ENCODE measurements at places on chromosomes 4 and X.

GRCh38 chrX:69541956-69542355 lies 37.8 kb downstream of the NALF2 start:
- DNase-seq = no peak

DNA sequence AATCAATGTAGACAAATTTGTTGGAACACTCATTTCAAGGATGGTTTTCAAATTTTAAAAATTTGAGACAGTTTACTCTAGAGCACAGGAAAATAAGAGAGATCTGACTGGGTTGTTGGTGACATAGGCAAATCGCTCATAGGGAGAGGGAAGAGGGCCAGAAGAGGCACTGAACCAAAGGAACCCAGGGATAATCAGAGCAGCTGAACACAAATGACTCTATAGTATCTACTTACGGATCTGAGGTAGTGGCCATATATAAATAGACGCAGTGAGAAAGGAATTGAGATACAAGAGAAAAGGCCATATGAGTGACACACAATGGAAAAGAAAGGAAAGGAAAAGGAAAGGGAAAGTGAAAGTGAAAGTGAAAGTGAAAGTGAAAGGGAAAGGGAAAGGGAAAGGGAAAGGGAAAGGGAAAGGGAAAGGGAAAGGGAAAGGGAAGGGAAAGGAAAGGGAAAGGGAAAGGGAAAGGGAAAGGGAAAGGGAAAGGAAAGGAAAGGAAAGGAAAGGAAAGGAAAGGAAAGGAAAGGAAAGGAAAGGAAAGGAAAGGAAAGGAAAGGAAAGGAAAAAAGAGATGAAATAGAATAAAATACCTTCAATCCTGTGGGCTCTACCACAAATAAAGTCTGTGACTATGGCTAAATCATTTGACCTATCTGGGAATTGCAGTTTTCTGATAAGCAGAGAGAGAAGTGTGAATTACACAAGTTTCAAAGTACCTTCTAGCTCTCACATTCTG lies 759.2 kb downstream of the DMD start:
- no peak for DNase-seq

- no peak for DNase-seq
Measured at GRCh38 chr4:127140306-127140705, 492.5 kb upstream of the INTU start.

DNA sequence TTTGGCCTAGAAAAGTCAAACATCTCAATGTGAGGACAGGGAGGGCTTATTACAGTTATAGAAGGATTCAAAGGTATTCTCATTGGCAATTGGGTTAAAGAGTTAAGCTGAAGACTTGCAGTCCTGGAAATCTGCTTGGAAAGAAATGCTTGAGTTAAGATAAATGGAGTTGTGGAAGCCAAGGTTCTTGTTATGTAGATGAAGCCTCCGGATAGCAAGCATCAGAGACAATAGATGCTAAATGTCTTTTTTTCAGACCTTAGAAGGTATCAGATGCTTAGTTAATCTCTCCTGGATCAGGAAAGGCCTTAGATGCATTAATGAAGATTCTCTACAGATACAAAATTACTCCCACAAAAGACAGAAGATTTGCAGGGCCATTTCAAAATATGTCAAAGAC lies 299.3 kb downstream of the CFAP47 start:
- no peak for DNase-seq

DNA sequence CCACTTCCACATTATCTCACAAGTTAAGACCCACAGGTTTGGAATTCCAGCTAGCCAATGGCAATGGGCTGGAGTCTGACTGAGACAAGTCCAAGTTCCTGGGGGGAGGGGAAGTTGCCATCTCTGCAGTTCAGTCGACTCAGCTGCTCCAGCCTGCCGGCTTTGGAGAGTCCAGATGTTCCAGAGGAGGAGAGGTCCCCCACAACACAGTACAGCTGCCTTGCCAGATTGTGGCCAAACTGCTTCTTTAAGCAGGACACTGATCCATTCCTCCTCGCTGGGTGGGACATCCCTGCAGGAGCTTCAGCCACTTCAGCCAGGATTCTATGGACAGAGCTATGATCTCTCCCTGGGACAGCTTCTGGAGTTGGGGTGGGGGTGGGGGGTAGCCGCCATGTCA lies 199.2 kb downstream of the EDA start:
- DNase-seq = no peak

DNA sequence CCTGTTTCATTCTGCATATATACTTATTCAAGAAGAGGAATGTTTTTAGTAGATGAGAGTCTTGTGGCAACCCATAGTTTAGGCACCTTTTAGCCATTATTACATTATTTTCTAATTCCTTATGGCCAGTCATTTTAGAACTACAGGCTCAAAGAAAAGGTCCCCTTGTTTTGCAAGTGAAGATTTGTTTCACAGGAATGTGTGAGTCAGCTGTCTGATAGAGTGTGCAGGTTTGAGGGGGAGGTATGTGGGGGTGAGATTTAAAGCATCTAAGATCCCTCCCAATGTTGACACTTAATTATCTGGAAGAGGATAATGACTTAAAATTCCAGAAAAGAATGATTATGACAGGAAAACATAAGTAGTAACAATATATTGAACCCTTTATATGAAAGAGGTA lies 495.6 kb downstream of the KCNIP4 start:
- DNase-seq = no peak

GRCh38 chrX:70998411-70999027 lies 67.6 kb upstream of the SLC7A3 start:
- DNase-seq = no peak

DNA sequence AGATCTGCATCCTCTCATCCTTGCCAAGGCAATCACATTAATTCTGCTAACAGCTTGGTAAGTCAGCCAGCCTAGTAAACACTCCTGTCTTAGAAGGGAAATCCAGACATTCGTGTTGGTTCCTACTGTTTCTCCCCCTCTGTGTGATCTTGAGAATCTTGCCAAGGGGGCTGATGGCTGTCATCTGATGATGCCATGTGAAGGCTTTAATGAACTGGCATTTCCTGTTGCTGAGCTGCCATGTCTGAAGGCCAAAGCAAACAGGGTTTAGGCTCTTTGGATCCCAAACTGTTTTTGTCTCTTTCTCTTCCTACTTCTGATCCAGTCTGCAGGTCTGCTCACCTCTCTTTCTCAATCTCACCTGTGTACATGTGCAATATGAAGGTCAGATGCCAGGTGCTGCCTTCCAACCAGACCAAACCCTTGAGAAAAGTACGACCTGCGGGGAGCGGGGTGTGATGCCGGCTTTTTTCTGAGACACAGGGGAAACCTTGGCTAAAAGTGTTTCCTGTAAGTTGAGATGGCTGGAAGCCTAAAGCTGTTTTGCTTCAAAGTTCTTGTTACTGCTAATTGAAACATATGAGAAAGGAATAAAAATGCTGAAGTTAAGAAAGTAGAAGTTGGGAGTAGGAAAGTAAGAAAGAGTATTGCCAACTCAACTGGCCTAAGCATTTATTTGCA lies 532.9 kb downstream of the ANKRD50 start:
- no peak for DNase-seq

DNA sequence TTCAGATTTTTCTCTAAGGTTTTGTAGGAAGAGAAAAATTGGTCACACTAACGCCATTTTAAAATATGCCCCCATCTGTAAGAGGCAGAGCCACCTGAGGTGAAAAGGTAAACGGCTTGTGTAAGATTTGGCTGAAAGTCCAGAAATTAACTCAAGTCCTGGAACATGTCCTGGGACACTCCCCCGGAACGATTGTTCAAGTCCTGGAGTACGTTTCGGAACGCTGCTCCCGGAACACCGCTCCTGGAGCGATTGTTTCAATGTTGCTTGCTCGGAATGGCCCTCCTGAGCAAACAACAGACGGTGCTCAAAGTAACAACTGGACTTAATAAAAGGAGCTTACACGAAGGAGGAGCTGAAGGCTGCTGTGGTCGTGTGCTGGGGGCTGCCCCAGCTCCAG lies 796.5 kb upstream of the SLIT2 start:
- DNase-seq = no peak

DNA sequence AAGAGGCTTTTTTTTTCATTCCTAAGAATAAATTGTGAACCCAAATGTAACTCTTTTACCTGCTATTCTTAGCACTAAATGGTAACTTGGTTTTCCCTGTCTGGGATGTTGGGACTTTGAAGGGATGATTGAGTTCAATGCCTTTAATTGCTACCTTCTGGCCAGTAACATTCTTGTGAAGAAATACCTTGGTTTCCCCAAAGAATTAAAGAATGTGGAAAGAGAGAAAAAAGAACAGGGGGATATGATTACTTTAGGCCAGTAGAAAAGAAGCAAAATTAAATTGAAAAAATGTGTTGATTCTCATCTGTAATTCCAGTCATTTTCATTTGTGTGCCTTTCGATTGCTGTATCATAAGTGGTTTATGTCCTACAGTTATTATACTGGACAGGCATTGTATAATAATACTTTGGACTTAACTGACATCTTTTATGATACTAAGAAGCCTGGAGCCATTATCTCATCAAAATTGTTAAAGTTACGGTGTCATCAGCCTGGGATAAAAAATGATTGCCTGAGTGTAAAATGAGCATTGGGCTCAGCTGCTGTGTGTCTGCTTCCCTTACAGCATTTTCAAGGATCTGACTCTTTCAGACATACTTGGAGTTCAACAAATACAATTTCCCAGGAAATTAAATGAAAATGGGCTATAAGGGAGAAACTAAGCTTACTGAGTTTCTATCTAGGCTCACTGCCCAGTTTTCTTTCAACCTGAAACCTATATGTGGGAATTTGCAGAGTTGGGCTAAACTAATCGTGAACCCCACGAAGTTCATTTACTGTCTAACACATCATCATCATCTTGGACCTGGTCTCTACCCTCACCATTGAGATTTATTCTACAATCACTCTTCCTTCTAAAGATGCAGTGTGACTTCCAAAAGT lies 146.3 kb downstream of the SHROOM3 start:
- no peak for DNase-seq

DNA sequence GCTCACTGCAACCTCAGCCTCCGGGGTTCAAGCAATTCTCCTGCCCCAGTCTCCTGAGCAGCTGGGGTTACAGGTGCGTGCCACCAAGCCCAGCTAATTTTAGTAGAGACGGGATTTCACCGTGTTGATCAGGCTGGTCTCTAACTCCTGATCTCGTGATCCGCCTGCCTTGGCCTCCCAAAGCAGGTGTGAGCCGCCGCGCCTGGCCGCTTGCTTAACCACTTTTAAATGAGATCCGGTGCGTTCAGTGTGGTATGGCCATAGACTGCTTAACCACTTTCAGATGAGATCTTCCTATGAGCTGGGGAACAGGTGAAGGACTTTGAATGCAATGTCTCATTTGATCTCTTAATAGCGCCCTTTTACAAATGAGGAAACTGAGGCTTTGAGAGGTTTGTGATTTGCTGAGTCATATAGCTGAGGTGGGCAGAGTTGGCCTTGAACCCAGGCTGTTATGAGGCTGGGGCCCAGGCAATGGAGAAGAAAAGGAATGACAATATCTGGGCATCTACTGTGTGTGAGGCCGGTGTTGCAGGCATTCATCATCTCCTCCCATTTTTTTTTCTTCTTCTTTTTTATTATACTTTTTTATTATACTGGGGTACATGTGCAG lies 41.9 kb upstream of the NSG1 start:
- DNase-seq = no peak

GRCh38 chr4:82741188-82741587 lies 57.4 kb downstream of the SCD5 start:
- no peak for DNase-seq

DNA sequence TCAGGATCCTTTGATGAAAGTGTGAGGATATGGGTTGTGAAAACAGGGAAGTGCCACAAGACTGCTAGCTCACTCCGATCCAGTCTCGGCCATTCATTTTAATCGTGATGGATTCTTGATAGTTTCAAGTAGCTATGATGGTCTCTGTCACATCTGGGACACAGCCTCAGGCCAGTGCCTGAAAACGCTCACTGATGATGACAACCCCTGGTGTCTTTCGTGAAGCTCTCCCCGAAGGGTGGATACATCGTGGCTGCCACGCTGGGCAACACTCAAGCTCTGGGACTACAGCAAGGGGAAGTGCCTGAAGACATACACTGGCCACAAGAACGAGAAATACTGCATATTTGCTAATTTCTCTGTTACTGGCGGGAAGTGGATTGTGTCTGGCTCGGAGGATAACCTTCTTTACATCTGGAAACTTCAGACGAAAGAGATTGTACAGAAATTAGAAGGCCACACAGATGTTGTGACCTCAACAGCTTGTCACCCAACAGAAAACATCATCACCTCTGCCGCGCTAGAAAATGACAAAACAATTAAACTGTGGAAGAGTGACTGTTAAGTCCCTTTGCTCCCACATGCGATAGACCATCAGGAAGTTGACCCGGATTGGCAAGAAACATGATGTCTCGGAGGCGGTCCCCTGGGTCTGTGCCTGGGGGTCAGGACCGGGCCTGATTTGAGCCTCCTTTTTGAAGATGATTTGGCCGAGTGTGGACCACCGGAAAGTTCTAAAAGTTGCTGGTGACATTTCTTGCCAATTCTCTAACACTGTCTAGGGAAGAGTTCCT lies 22.2 kb downstream of the LIAS start:
- no peak for DNase-seq

DNA sequence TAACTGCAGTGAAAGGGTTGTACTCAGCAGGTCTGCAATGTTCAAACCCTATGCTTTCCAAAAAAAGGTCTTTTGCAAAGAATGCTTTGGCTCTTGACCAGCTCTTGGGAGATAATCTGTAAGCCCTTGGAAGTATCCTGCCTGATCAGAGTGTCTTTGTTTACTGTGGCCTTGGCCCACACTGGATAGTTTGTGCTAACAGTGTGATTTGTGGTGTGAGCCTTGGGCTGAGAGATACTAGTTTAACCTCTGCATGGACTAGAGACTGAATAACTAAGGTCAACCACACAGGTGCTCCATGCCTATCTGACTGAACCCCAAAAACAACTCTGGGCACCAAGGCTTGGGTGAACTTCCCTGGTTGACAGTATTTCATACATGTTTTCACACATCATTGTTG lies 3.6 kb upstream of the MAGED1 start:
- no peak for DNase-seq

DNA sequence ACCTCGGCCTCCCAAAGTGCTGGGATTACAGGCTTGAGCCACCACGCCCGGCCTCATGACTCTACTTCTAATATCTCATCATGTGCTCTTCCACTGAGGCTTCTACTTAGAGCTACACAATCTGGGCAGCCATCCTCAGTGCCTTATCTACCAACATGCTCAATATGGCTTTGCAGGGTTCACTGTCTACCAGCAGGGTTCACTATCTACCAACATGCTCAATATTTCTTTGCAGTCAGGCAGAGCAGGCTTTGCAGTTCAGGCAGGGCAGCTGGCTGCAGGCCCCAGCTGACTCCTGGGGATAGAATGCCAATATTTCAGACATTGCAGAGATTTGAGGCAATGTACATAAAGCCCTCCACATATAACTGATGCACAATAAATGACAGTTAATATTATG lies 47.5 kb downstream of the PKD2 start:
- DNase-seq = no peak
